NCI-H187 (cell line): ENCODE measurements at places on chromosomes 6 and 20.

- DNase-seq: no peak
Observed at GRCh38 chr6:3737831-3738210, 13.7 kb downstream of the PXDC1 start.

GRCh38 chr6:80203283-80203682 lies 96.8 kb downstream of the BCKDHB start:
- no peak for DNase-seq

GRCh38 chr6:114195027-114195365 lies 147.8 kb downstream of the HS3ST5 start:
- DNase-seq: no peak

DNA sequence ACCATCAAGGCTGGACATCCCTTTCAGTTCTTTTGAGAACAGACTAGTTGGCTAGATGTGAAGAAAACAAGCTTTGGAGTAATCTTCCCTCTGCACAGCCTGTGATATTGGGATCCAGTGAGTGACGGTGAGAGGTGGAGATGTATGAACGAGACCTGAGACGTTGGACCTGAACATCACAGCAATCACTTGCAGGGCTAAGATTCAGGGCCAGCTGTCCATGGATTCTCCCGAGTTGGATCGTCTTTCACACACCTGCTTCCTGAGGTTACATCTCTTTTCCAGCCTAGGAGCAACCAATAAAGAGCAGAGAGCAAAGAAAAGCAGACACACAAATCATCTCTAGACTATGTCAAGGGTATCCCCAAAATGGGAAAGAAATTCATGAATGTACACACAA lies 30.0 kb upstream of the TMEM14A start:
- DNase-seq: no peak

DNA sequence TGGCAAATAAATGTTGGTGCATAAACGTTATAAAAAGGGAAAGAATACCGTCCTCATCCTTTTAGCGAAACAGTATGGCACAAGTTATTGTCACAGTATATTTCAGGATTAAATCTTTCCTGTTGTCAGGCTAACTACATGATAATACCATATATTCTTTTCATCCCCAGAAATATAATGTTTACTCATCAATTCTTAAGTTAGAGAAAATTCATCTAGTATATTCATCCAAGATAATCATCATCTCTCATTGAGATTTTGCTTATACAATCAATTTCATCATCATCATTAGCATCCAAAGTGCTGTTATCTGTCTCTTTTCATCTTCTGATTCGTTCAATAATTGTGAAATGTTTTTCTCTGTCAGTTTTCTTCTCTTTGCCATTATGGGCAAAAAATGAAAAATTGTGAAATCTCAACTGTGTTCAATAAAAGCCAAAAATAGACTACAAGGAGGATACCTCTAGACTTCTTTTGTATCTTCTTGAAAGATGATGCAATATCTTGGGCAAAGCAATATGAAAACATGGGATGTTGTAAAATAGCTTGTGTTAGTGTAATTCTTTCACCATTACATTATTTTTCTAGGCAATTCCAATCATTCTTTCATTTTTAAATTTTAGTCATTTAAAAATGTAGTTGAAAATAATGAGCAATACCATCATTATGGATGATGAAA lies 2.6 kb downstream of the SPACA1 start:
- no peak for DNase-seq

GRCh38 chr6:94027374-94027773 lies 608.0 kb upstream of the EPHA7 start:
- DNase-seq: no peak

GRCh38 chr20:54021446-54022235 lies 48.8 kb downstream of the BCAS1 start:
- DNase-seq: no peak

DNA sequence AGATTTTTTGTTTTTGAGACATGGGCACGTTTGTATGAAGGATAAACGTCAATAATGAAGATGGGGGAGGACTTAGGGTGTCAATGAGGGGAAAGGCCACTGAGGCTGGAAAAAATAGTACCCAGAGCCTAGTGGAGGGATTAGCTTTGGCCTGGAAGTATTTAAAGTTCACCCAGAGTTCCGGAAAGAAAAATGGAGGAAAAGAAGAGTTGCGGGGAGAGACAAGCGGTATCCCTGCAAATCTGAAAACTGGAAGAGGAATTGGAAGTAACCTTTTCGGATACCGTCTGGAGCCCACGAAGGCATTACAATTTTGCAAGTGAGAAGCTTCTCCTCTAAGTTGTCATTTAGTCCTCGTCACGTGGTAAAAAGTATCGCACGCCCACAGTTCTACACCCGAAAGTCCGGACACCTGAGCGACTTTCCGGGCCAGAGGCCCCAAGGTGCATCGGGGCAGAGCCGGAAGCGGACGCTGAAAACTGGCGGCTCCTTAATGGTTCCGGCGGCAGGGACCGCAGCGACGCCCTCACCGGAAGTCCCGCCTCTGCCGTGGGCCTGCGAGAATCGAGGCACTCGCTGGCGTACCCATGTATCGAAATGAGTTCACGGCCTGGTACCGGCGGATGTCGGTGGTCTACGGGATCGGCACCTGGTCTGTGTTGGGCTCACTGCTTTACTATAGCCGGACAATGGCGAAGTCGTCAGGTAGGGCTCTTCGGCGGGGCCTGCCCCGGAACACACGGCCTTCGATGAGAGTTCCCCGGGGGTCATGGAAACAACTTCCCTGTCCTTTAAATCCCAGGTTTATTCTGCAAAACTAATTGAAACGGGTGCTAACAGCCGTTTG lies at the start of gene SMIM26:
SMIM26 (plus strand) TSS at position 541 of the 847 bp plus-strand sequence; CDS start at position 588, 47 bp downstream.
- peak; percentile 69 for DNase-seq

- no peak for DNase-seq
Observed at GRCh38 chr6:151136141-151136755, 103.5 kb upstream of the AKAP12 start.

DNA sequence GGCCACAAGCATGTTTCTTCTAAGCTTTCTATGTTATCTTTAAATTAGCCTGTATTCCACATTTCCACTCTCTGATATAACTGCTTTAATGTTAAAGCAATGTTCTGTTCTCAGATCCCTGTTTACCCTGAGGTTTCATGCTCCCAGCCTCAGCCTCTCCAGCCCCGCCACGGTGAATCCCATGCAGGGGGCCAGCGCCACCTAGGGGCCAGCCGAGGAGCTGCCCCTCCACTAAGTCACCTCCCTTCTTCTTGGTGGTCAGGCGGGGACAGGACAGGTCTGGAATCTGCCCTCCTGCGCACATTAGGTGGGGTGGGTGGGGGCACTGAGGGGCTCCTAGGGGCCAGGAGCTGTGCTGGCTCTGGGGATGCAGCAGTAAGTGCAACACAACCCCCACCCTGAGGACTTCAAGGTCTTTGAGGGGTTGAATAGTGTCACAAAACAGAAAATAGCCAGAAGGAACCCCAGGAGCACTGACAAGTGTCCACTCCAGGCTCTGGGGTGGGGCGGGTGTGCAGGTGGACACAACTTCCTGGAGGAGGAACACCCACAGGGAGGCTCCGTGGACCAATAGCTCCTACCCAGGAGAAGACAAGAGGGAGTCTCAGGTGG lies 61.6 kb downstream of the RAB44 start:
- peak; percentile 20 for DNase-seq

DNA sequence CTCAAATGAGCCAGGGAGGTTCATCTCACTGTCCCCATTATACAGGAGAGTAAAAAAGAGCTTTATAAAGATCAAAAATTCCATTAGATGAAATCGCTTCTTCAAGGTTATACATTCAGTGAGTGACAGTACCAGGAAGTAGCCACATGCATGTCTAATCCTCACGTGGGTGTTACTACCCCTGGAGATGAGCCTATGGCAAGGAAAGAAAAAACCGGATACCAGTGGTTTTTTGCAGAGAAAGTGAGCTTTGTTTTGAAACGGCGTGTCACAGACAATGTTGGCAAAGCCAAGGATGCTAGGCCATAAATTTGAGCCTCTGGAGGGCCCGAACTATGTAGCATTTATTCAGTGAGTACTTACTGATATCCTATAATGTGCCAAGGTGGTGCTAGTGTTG lies 215.0 kb upstream of the RIN2 start:
- no peak for DNase-seq

DNA sequence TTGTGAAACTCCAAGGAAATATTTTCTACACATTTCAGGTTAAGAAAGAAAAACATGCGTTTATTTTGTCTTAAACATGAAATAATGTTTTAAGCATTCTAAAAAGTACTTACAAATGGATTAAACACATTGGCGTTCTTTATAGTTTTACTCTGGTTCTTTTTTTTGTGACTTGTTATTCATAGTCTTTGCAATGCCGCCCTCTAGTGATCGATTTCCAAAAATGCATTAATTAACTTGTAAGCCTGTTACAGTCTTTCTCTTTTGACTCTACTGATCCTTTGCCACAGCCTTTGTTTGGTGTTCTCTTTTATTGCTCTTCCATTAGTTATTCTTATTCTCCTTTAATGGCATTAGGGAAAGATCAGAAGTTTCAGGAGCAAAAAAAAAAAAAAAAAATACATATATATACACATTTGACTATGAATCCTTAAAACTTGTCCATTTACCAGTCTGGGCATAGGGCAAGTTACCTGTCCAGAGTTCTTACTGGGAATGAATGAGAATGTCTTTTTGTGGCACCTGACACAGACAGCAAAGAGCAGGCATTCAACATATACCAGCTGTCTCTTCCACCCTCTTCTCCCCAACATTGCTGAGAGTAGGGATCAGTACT lies 59.9 kb downstream of the MACROD2 start:
- peak; percentile 20 for DNase-seq

- DNase-seq: no peak
Observed at GRCh38 chr6:50198245-50198644, 148.5 kb upstream of the DEFB112 start.

- no peak for DNase-seq
Observed at GRCh38 chr6:116877743-116878142, 701 bp downstream of the RFX6 start.

- no peak for DNase-seq
Observed at GRCh38 chr6:39934131-39934757, at the start of gene MOCS1. Gene MOCS1, minus strand, starts transcription at chr6:39934462. Its CDS starts 45 bp downstream, at chr6:39934417.

DNA sequence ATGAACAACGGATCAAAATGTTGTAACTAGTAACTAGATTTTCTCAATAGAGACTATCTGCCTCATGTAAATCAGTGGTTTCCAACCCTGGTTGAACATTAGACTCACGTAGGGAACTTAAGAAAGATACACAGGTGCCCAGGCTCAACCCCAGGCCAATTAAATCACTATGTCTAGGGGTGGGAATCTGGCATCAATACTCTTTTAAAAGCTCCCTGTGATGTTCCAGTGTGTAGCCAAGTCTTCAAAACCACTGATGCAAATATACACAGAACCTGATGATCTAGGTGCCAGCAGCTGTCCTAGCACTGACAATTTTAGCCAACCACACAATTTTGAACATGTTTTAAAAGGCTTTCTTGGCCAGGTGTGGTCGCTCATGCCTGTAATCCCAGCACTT lies 128.7 kb downstream of the TBC1D32 start:
- DNase-seq: no peak

GRCh38 chr6:46325561-46326530 lies 155.1 kb upstream of the ENPP5 start:
- DNase-seq: peak; percentile 26

DNA sequence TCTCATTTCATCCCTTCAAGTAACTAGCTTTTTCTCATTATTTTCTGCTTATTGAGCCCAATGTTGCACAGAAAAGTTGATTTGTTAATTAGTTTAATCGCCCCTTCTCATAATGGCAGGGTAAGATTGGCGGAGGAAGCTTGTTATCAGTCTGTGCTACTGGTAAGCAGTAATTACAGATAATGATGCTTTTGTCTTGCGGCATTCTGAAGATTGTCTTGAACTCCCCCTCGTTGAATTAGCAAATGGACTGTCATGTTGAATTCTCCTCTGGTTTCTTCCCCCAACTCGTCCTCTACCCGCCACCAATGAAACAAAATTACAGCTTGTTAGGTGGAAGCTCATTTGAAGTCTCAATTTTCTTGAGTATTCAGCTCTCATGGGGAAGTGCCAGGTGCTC lies 39.4 kb downstream of the PRDM13 start:
- no peak for DNase-seq

- no peak for DNase-seq
Observed at GRCh38 chr6:81739230-81740195, 13.0 kb downstream of the TENT5A start.

DNA sequence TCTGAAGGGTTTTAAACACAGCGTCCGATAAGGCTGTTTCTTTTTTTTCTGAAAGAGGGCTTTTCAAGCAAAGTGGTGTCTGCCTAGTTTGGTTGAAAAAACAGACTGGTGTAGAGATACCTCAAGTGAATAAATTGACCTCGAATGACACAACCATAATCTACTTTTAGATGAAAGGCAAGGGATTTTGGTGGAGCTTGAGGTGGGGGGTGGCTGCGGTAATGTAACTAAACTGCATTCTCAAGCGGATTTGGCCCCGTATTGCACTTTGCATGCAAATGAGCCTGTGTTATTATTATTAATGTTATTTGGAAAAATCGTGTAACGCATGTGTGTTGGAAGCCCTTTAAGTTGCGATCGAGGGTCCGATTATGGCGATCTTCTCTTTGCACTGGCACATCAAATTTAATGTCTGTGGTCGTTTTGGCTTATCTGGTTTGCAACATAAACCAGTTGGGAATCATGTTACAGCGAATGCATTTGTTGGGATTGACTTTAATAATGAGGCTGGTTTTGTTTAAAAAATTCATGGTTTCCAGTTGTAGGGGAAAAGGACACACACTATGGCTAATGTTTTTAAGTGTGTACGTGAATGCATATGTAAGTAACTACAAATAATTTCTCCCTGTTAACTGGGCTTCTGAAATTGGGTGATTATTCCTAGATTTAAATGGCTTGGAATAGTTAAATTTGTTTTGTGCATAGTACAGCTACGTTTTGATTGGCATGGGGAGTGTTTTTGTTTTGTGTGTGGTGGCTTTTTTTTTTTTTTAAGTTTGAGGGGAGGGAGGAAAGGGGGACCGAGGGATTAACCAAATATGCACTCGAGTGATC lies 1.0 kb downstream of the JARID2 start:
- no peak for DNase-seq

DNA sequence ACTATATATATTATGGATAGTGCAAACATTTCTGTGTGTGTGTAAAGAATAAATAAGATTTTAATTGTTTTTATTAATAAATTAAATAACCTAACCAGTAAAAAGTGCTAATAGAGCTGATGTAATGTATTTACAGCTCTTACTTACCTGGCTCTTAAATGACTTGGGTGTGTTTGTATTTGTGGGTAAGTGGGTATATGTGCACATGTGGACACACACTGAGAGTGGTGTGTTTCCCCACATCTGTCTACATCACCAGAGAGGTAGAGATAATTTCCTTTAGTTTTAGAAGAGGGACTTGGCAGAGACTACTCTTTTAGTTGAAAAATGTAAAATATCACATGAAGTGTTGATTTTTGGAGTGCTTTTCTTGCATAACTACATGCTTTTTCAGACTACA lies 76.0 kb downstream of the UST start:
- DNase-seq: no peak

- DNase-seq: no peak
Observed at GRCh38 chr20:35583636-35584560, 31.7 kb upstream of the SPAG4 start.

GRCh38 chr20:17538517-17539170 lies 7.5 kb upstream of the BFSP1 start:
- DNase-seq: peak; percentile 22

DNA sequence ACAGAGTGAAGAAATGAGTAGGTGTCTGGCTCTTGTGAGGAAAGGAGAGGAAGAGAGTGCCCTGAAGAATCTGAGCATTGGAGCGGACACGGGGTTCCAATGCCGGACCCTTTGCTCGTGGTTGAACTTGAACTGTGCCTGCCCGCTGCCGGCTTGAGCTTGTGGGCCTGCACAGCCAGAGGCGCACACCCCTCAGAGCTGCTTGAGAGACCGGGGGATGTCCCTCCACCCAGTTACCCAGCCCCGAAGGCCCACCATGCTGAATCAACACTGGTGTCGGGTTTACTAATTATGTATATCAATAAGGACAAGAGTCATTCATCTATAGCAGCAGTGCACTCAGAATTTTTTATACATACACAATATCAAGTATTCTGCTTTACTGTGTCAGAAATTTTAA lies 218.3 kb upstream of the CST7 start:
- no peak for DNase-seq
